Fibroblast of lung (primary cell): ENCODE measurements at places on chromosomes 11 and 22.

DNA sequence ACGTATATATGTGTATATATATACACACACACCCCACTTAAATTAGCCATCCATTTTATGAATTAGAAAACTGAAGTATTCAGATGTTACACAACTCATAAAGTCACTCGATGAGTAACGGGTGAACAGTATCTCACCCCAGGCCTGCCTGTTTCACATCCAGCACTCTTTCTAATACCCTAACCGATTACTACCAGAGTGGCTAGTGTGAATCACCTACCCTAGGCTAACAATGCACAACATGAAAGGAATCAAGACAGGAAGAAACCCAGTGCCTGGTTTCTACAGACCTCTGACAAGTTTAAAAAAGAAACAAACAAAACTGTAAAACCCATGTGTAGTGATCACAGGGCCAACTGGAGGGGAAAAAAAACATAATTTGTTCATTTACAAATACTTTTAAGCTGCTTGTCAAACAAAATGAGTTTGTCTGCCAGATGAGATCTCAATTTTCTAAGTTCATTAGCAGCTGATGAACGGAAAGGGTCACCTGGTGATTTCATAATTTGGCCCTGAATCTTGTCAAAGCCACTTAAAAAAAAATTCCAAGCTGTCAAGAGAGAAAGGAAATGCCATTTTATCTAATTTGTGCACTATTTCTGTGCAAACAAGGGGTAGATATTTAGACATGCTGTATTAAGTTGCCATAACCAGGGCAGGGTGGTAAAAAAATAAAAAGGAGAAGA, 134.8 kb downstream of the LARGE1 start:
- peak; percentile 46 for DNase-seq

DNA sequence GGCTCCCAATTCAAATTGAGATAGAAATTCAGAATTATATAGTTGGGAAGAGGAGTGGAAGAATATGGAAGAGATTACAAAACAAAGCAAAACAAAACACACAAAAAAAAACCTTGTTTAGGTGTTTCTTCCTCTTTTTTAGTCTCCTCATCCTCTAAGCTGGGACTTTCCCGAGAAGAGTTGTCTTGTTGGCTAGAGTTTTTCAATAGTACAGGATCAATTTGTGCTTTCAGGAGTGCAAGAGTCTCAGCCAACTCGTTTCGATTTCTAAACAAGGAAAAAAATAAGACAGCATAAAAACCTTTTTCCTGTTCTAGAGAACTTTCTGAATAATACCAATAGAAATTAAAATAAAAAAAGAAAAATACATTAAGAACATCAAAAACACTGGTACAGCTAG, 87.8 kb upstream of the CLNS1A start:
- no peak for DNase-seq

GRCh38 chr22:43396934-43397457, 14.8 kb upstream of the MPPED1 start:
- DNase-seq, result no peak

DNA sequence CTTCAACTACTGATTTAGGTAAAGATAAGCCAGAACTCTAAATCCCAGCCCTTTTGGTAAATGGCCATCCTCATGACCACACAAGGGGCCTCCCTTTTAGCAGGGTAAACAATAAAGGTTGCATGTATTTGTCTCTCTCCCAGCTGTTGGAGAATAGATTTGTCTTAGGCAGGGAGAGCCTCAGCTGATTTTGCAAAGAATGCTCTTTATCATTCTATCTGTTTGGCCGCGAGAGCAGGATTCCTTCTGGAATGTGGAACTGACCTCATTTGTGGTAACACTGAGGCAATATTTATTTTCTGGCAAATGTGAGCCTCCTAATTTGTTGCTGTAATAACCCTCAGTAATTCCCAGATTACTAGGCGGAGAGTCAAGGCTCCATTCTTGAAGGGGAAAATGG, 15.3 kb downstream of the PTS start:
- DNase-seq, result peak; percentile 95

- no peak for DNase-seq
Observed at GRCh38 chr11:82747471-82747870, 13.8 kb upstream of the FAM181B start.

DNA sequence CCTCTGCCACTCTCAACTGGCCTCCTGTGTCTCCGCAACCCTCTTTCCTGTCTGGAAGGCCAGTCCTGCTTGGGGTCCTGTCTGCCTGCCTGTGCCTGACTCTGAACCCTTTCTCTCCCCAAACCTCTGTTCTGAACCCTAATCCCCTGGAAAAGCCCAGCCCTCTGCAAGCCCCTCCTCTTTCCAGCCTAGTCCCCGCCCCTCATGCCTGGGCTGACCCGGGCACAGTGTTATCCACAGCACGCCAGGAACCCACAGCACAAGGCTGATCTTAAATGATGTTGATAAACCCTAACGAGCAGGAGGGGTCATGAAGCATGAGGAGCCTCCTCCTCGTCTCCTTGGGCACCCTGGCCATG, at the start of gene IFITM10:
IFITM10 (minus strand) TSS at position 115 of the 359 bp plus-strand sequence. CDS start 153 bp downstream, outside the sequence.
- no peak for DNase-seq

DNA sequence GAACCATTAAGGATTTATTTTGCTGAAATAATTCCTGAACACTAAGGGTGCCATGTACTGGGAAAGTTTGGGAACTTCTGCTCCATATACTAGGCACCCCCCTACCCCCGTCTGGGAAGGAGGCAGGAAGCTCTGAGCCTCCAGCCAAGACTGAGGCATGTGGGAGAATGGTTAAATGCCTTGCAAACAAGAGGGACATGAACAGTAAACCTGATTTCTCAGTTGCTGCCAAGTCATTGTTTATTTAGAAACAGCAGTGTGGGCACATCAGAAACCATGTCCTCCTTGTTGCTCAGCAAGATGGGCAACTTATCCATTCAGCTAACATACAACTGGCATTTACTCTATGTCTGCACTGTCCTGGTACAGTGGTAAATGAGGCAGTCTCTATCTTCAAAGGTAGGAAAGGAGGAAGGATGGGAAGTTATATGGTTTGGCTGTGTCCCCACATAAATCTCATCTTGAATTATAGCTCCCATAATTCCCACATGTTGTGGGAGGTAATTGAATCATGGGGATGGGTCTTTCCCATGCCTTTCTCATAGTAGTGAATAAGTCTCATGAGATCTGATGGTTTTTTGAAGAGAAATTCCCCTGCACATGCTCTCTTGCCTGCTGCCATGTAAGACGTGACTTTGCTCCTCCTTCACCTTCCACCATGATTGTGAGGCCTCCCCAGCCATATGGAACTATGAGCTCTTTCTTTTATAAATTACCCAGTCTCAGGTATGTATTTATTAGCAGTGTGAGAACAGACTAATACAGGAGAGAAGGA, 459.1 kb downstream of the MIAT start:
- peak; percentile 54 for DNase-seq

- DNase-seq, result no peak
Observed at GRCh38 chr11:37527545-37527944, 929.5 kb upstream of the RAG2 start.

GRCh38 chr22:22599248-22599647, 40.2 kb upstream of the PRAME start:
- DNase-seq, result no peak

- DNase-seq, result no peak
Observed at GRCh38 chr11:117795638-117796455, 1.2 kb downstream of the DSCAML1 start.

DNA sequence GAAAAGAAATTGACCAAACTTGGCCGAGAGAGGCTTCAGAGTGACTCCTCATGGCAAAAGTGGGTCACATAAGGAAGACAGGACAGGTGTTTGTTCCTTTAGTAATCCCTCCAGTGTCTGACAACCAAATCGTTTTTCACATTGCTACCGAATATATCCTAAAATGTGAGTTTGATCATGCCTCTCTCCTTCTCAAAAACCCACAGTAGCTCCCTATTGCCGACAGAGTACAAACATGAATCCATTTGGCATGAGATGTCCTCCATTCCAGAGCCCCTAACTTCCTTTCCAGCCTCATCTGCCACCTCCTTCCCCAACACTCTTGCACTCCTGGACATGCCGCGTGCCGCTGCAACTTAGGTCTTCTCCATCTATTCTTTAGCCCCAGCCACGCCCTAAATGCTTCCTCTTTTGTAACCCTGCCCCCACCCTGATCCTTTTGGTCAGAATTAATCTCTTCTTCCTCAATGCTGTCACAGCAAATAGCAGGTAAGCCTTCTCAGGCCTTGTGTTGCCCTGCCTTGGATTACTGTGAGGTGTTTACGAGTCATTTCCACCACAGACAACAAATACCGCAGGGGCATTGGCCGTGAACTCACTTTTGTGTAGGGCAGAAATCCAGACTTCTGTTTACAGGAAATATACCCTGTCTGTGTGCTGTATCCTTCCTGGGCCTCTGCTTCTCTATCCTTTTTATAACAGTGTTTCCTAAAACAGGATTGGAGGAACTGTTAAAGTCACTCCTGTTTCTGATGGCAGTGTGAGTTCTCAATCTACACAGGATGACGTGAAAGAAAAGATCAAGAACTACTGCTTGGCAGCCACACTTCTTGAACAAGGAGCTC, 66.0 kb upstream of the FTH1 start:
- DNase-seq, result no peak

DNA sequence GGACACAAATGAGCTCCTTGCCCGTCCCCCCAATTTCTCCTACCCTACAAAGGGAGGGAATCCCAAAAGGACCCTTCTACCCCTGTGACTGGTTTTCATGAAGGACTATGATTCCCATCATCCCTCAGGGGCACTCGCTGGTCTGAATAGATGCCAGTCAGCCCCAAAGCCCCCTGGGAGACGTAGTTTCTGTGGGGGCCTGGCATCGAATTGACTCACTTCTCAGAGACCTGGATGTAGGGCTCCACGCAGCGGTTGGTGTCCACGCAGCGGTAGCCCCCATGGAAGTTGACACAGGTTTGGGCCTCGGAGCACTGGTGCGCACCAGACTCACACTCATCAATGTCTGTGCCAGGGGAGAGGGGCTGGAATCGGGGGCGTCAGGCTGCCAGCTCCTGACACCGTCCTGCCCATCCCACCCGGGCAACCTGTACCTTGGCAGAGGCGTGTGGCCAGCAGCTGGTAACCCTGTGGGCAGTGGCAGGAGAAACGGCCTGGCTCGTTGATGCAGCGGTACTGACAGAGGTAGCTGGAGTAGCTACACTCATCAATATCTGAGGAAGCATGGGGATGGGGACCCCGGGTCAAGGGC, 4.4 kb downstream of the EFEMP2 start:
- DNase-seq, result no peak

DNA sequence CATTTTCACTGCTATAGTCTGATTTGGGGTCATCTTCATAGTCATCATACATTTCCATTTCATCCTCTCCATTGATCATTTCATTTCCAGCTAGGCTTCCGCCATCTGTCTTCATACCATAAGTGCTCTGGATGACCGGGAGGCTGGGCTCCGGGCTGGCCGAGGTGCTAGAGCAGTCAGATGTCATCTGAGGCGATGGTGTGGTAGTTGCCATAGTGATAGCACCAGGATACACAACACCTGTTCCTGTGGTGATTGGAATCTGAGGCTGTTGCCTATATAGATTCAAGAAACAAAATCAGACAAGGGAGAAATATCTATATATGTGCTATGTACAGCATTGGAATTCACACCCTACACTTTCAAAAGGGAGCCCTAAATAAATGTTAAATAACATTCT, 383.5 kb downstream of the SOX6 start:
- DNase-seq, result no peak

GRCh38 chr11:41897991-41898390, 438.5 kb upstream of the LRRC4C start:
- DNase-seq, result no peak

DNA sequence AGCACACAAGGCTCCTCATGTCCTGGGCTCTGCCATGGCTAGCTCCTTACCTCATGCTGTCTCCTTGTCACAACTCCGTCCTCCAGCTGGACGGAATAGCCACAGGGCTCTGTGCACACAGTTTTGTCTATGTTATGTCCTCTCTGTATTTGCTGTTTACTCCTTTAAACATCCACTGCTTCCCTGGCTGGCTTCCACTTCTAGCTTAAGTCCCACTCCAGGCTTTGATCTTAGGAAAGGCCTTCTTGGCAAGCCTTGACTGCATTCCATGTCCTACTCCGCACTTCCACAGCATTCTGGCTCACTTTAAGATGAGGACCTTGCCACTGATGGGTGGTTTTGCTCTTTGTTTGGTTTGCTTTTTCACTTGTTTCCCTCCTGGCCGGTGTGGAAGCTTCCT, 22.9 kb upstream of the ROBO3 start:
- DNase-seq, result no peak

GRCh38 chr11:86091566-86091965, 22.7 kb upstream of the PICALM start:
- peak; percentile 91 for DNase-seq

DNA sequence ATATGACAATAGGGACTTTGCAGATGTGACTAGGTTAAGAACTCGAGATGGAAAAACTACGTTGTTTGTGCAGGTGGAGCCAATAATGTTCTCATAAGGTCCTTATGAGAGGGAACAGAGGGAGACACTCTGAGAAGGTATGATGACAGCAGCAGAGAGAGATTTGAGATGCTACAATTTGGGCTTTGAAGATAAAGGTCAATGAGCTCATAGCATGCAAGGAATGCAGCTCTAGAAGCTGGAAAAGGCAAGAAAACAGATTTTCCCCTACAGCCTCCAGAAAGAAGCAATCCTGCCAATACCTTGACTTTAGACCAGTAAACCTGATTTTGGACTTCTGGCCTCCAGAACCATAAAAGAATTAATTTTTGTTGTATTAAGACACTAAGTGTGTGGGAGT, 21.1 kb downstream of the FAM76B start:
- no peak for DNase-seq

DNA sequence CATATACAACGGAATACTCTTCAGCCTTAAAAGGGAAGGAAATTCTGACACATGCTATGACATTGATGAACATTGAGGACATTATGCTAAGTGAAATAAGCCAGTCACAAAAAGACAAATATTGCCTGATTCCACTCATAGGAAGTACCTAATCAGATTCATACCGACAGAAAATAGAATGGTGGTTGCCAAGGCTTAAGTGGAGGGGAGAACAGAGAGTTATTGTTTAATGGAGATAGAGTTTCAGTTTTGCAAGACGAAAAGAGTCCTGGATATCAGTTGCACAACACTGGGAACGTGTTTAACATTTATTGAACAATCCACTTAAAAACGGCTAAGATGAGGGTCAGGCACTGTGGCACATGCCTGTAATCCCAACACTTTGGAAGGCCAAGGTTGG, 45.6 kb upstream of the HIPK3 start:
- DNase-seq, result no peak

GRCh38 chr11:126280595-126280994, 2.3 kb upstream of the TIRAP start:
- DNase-seq, result no peak

DNA sequence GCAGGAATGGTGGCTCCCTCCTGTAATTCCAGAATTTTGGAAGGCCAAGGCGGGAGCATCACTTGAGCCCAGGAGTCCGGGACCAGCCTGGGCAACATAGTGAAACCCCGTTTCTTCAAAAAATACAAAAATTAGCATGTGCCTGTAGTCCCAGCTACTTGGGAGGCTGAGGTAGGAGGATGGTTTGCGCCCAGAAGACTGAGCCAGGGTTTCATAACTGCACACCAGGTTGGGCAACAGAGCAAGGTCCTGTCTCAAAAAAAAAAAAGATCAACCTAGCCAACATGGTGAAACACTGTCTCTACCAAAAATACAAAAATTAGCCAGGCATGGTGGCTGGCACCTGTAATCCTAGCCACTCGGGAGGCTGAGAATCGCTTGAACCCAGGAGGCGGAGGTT, 6.4 kb downstream of the A4GALT start:
- no peak for DNase-seq
